ENCODE measurements at places on chromosomes 1 and 21.
A peak's percentile ranks its signal among the peaks of the same experiment; 100 is the strongest.

- no peak for DNase-seq
Measured at GRCh38 chr1:177023726-177024125, 140.8 kb downstream of the ASTN1 start.

GRCh38 chr21:25906587-25906986, 171.8 kb downstream of the GABPA start:
- no peak for DNase-seq

DNA sequence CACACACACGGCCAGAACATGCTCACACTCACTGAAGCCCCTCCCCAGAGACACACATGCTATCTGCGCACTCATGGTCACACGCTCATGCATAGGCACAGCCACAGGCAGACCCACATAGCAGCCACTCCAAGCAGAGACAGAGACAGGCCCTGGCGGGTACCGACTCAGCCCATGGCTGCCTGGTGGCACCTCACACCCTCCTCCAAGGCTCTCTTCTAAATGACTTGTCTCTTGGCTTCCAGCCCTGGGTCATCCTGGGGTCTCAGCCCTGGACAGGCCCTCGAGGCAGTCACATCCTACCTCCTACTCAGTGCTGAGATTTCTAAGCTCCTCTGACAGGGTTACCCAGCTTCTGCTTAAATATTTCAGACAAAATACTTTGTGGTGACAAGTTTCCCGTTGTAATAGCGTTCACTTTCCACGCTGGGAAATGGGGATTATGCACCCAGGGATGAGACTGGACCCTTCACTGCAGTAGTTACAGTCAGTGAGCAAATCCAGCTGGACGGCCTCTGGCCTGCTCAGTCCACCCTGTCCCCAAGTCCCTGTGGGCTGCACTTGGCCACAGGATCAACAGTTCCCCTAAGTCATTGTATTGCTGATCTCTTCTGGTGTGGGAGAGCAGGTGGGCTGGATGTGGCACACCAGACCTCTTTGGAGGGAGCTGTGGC, 2.9 kb upstream of the NFASC start:
- no peak for DNase-seq

DNA sequence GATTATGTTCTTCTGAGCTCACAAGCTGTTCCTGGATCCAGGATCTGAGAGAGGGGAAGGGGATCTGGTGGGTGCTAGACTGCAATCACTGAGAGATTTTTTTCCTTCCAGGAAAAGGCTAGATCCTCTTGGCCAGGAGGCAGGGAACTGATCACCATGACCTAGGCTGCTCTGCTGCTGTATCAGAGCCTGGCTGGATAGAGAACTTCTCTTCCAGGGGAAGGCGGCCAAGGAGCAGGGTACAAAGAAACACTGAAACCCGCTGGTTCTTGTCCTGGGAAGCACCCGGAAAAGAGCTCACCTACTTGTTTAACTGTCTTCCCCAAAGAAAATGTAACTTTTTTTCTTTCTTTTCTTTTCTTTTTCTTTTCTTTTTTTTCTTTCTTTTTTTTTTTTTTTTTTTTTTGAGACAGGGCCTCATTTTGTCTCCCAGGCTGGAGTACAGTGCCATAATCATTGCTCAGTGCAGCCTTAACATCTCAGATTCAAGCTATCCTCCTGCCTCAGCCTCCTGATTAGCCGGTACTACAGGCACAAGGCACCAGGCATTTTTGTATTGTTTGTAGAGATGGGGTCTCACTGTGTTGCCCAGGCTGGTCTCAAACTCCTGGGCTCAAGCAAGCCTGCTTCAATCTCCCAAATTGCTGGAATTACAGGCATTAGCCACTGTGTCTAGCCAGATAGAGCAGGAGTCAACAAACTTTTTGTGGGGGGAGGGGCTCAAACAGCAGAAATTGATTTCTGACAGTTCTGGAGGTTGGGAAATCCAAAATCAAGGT, 12.4 kb upstream of the RPS6KA1 start:
- no peak for DNase-seq

- no peak for DNase-seq
Measured at GRCh38 chr1:113947388-113948107, 18.4 kb downstream of the HIPK1 start.

- DNase-seq, result no peak
Measured at GRCh38 chr1:234139966-234140365, 233.3 kb upstream of the COA6 start.

DNA sequence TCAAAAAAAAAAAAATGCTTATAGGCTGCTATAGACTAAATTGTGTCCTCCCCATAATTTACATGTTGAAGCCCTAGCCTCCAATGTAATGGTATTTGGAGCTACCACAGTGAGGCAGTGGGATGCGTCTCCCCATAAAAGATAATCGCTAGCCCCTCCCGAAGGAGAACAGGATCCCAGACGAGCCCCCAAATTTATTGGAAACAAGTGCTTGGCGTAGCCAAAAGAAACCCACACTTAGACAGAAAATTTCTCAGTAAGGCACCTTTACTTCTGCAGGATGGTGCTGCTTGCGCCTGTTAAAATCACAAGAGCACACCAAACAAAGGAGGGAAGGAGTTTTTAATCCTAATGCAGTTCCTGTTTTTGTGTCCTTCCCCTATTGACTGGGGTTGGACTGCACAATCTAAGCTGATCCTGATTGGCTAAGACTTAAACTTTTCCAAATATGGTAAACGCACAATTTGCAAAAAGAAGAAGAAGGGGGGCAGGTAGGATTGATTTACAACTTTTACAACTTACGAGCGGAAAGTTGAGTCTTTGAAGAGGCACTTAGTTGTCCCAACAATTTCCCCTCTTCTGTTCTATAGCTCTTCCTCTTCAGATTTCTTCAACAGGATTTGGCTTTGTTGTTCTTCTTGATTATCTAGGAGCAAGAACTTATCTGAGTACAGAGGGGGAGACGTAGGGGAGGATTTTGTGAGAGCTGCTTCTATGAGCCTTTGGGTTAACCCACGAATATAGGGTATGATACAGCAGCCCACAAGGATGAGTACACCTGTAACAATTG, 3.0 kb upstream of the IPP start:
- DNase-seq, result no peak

- no peak for DNase-seq
Measured at GRCh38 chr21:44996501-44996921, 56.7 kb downstream of the SLX9 start.

DNA sequence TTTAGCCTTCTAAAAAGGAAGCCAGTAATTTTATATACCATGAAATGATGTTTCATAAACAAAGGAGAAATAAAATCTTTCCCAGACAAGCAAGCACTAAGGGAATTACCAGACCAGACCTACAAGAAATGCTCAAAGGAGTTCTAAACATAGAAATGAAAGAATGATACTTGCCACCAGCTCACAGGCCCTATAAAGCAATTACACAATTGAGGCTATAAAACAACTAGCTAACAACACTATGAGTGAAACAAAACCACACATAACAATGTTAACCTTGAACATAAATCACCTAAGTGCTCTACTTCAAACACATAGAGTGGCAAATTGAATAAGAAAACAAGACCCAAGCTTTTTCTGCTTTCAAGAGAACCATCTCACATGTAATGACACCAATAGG, 123.8 kb downstream of the BARHL2 start:
- DNase-seq, result no peak

DNA sequence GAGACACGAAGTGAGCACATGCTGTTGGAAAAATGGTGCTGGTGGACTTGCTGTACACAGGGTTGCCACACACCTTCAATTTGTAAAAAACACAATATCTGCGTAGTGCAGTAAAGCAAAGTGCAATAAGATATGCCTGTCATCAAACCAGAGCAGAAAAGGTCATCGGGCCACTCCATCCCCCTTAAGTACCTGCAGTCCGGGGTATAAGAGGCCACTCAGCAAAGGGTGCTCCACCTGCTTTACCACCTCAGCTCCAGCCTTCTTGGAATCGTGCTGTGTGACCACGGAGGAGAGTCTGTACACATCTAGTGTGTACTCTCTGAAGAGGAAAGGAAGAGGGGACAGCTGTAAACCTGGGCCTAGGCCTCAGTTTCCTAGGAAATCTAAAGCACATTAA, 10.9 kb downstream of the YARS1 start:
- DNase-seq, result no peak

- DNase-seq, result no peak
Measured at GRCh38 chr1:4626560-4627319, 27.7 kb upstream of the AJAP1 start.

GRCh38 chr21:35375115-35375514, 326.0 kb upstream of the RUNX1 start:
- DNase-seq, result no peak

- no peak for DNase-seq
Measured at GRCh38 chr1:218996362-218996761, 177.3 kb upstream of the LYPLAL1 start.

- no peak for DNase-seq
Measured at GRCh38 chr1:19689085-19689757, 24.5 kb downstream of the HTR6 start.

GRCh38 chr1:202848191-202848542, 37.4 kb downstream of the PCAT6 start:
- peak; percentile 42 for DNase-seq
